Stimulated activated CD4-positive, alpha-beta T cell treated with anti-CD3 and anti-CD28 coated beads, Interleukin-15, amount 100 ng/mL, for 24 hours (primary cell): ENCODE measurements at places on chromosomes 2 and 18.

GRCh38 chr2:58640042-58640441 lies 398.9 kb upstream of the FANCL start:
- no peak for DNase-seq

GRCh38 chr2:221143231-221143630 lies 428.9 kb downstream of the EPHA4 start:
- DNase-seq = no peak

DNA sequence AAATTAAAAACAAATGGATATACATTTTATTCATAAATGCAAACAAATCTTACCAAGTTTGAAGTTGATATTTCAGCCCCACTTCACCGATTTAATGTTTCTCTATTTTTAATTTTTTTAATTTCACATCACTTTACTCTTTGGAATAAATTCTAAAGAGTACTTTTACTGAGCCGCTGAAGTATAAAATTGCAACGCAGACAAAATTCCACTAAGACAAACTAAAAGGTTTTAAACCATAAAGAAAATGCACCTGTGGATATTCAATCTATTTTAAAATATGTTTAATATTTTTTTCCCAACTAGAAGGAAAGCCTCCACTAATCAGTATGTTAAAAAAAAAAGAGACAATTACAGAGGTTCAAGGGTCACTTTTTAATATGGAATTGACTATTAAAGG lies 1073.9 kb upstream of the CRIM1 start:
- DNase-seq = no peak

- no peak for DNase-seq
Measured at GRCh38 chr2:37489041-37489456, 144.6 kb downstream of the QPCT start.
